ENCODE measurements at places on chromosomes 12 and 14. TPM values are rescaled to one million over a fixed set of nuclear protein-coding genes. Genes with fewer than 3 reads are reported as not detected.

The ALDH6A1 gene
- total RNA-seq, result 10.8 TPM

The KRT6C gene
- total RNA-seq, result not detected

The DPPA3 gene
- not detected for total RNA-seq

The TRIAP1 gene
- total RNA-seq, result 41.5 TPM

The ARHGEF40 gene
- not detected for total RNA-seq

The NEUROD4 gene
- not detected for total RNA-seq

The FSCB gene
- total RNA-seq, result not detected

The OR4K17 gene
- not detected for total RNA-seq

The BEGAIN gene
- 1.2 TPM for total RNA-seq

The KRT72 gene
- total RNA-seq, result 1.6 TPM

The RPL10L gene
- not detected for total RNA-seq

The RAPGEF3 gene
- total RNA-seq, result 0.56 TPM

The SPX gene
- total RNA-seq, result 0.95 TPM

The XPOT gene
- 123 TPM for total RNA-seq

The ZCRB1 gene
- 41.2 TPM for total RNA-seq

The LMO3 gene
- not detected for total RNA-seq

The E2F7 gene
- 16.1 TPM for total RNA-seq

The ERH gene
- 324 TPM for total RNA-seq

The KRT83 gene
- total RNA-seq, result not detected

The STK38L gene
- total RNA-seq, result 26.3 TPM

The SCN8A gene
- 0.41 TPM for total RNA-seq

The CLEC14A gene
- total RNA-seq, result not detected

The B3GNT4 gene
- 0.32 TPM for total RNA-seq

The SPTB gene
- total RNA-seq, result not detected
